Stimulated activated CD4-positive, alpha-beta T cell treated with anti-CD3 and anti-CD28 coated beads, Interleukin-2, amount 100 ng/mL, for 48 hours (primary cell): ENCODE measurements at places on chromosomes 16 and 17.
A peak's percentile ranks its signal among the peaks of the same experiment; 100 is the strongest.

DNA sequence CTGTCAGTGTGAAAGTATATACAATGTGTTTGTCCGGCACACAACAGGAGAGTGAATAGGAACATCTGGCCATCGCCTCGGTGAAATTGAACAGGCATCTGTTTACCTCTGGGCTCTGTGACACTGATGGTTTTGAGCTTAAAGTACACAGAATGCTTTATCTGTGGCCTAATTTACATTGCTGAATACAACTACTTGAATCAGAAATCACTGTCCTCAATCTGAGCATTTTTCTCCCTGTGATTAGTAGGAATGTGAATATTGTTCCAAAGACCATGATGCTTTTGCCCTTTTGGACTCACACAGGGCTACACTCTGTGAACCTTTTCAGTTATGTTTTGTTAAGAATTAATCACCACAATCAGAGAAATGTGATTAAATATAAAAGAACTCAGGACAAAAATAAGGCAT, 323.0 kb upstream of the TBX2 start:
- DNase-seq = no peak

- DNase-seq = peak; percentile 70
Observed at GRCh38 chr17:49851387-49852291, 3.8 kb upstream of the TAC4 start.

DNA sequence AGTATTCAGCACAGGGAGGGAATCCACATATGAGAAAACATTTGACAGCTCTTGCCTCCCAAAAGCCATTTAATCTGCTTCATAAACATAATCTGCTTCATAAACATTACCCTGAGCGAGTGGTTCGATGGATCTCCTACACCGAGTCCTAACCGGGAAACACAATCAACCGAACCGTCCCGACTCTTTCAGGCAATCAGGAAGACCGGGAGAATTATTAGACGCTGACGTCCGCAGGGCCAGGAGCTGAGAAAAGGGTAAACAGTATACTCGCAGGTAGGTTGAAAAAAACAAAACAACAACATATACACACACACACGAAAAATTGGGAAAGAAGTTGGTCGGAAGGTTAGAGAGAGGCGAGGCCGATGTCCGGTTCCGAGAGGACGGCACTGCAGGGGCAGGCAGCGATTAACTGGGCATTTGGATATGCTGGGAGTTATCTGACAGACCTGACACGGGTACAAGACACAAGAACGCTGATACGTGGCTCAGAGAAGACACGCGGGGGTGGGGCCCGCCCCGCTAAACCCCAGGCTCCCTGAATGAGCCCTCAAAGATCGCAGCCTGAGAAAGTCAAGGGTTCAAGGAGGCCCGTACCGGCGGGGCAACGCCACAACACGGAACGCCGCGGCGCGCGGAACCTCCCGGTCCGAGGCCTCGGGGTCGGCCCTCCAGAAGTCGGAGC, 585 bp downstream of the AP1G1 start:
- no peak for DNase-seq

DNA sequence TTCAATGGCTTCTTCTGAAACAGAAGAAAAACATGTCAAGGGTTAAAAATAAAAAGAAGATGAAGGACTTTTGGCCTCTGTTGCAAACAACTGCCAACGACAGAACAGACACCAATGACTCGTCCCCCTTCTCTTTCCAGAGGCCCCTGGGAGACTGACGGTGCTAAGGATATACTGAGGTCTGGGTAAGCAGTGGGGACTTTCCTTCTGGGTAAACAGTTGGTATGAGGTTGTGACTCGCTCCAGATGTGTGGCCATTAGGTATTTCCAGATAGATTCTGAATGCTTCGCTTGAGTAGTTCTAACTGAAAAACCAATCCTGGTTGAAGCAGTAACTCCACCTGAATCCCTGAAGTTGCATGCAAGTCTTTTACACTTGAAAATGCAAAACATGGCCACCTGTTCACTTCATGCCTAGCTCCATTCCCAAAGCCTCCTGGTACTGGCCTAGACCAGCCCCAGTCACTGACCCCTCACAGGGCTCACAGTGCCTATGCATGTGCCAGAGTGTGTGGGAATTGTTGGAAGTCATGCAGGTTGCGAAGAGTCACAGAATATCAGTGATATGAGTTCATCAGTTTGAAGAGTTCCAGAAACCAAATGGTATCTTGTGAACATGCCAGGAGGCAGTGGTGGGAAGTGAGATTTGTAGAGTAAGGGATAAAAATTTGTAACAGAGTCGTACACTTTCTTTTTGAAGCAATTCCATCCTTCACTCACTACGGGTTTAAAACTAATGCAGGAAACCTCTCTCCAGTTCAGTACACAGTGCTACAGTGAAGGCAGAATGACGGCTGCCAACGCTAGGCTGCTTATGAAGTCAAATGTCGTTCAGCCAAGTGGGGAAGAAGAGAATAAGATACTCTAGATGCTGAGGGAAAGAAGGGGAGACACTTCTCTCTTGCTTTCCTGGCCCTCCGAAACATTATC, 217.8 kb downstream of the ZFHX3 start:
- DNase-seq = no peak

DNA sequence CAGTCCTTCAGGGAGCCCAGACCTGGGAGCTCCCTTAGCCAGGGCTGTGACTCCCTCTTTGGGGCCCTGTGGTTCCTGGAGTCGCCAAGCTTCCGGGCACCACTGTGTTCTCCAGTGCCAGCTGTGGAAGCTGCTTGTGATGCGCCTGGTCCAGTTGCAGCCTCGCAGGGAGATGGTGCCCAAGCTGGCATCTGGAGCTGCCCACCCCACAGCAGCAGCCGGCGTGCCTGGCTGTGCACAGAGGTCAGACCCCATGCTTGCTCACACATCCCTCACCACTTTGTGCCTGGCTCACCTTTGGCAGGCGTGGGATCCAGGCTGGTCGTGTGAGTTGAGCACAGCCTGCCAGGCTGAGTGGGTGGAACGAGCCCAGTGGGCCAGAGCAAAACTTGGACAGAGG, 18.2 kb downstream of the RHOT1 start:
- DNase-seq = no peak

DNA sequence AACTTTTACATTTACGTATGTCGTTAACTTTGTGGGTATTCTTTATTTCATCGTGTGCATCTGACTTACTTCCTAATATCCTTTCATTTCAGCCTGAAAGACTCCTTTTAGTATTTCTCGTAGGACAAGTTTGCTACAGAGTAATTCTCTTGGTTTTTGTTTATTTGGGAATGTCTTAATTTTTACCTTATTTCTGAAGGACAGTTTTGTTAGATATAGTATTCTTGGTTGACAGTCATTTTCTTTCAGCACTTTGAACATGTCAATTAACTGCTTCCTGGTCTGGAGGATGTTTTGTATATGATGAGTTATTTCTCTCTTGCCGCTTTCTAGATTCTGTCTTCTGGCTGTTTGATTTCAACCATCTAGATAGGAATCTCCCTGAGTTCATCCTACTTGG, 109.2 kb upstream of the NACA2 start:
- no peak for DNase-seq

DNA sequence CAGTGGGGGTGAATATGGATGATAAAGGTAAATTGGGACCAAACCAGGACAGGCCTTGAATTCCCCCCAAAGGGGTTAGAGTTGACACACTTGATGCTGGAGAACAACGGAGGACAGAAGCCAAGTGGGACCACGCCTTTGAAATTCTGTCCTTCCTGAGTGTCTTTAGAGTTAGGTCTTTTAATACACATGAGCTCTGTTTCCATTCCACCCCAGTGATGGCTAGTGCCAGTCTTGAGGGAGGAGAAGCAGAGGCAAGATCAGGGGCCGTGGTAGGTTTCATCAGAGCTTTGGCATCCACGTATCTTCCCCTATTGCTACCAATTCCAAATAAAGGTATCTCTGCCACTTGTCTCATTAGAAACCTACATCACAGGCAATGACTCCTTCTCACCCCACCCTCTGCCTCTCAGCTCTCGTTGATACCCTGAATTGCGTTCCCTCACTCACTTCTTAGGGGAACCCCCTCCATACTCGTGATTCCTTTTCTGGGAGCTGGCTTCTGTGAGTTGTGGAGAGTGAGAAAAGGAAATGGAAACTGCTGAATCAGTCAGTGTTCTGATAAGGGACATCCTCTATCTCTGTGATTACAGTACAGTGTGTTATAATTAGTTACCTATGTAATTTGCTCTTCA, 2.4 kb upstream of the CCL3L1 start:
- no peak for DNase-seq

DNA sequence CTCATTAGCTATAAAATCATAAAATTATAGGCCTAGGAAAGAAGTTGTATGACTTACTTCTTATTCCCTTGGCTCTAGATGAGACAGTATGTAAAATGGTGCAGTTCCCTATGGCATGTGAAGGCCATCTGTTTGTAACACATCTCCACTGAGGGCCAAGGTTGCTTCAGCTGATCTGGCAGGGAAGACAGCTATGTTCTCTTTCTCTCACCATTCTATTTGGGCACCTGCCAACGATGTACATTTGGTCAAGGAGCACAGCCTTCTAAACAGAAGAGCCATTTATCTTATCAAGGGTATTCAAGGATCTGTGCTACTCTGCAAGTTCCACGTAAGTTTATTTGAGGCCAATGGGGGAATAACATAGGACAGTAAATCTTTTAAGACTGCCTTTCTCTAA, 129.8 kb upstream of the TOM1L1 start:
- no peak for DNase-seq

DNA sequence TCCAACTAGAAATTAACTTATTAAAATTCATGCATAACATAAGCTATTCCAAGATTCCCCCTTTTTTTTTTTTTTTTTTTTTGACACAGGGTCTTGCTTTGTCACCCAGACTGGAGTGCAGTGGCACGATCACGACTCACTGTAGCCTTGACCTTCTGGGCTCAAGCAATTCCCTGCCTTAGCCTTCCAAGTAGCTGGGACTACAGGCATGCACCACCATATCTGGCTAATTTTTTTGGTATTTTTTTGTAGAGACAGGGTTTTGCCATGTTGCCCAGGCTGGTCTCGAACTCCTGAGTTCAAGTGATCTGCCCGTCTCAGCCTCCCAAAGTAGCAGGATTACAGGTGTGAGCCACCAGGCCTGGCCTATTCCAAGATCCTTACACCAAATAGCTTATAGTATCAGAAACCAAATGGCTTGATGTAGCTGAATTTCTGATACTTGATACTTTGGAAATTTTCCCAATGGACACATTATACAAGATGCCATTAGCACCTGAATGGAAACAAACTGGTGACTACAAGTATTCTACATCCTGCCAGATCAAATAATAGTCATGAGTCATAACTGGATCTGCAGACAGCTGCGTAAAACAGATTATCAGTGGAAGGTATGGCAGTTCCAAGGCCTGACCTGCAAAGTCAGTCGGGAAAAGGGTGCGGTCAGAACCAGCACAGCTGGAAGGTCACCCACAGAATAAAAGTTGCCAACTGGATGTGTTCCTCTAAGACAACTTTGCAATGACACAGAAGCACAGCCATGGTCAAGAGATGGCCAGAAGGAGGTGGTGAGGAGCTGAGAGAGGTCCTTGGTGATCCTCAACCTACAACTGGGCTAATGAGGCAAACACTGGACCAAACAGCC, 14.5 kb downstream of the TUBG1 start:
- DNase-seq = no peak

DNA sequence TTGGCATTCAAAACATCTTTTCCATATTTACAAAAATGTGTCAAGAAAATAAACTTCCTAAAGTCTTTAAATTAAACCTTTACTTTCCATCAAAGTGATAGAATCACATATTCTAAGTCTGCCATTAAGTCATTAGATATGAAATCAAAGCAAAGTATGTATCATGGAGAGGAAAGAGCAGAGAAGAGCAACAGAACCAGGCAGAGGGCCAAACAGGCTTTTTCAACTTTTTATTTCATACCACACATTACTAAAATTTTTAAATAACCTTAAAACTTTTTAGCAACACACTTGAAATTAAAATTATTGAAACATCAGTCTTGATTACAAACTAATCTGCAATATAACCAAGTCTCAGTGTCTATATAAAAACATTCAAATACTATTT, 13.8 kb downstream of the SIAH1 start:
- DNase-seq = no peak

- DNase-seq = peak; percentile 54
Observed at GRCh38 chr17:75587675-75588595, at the start of gene MYO15B. MYO15B (plus strand) TSS chr17:75587800; CDS start chr17:75588058, 258 bp downstream.

GRCh38 chr16:56870276-56870888, 5.4 kb downstream of the SLC12A3 start:
- no peak for DNase-seq

DNA sequence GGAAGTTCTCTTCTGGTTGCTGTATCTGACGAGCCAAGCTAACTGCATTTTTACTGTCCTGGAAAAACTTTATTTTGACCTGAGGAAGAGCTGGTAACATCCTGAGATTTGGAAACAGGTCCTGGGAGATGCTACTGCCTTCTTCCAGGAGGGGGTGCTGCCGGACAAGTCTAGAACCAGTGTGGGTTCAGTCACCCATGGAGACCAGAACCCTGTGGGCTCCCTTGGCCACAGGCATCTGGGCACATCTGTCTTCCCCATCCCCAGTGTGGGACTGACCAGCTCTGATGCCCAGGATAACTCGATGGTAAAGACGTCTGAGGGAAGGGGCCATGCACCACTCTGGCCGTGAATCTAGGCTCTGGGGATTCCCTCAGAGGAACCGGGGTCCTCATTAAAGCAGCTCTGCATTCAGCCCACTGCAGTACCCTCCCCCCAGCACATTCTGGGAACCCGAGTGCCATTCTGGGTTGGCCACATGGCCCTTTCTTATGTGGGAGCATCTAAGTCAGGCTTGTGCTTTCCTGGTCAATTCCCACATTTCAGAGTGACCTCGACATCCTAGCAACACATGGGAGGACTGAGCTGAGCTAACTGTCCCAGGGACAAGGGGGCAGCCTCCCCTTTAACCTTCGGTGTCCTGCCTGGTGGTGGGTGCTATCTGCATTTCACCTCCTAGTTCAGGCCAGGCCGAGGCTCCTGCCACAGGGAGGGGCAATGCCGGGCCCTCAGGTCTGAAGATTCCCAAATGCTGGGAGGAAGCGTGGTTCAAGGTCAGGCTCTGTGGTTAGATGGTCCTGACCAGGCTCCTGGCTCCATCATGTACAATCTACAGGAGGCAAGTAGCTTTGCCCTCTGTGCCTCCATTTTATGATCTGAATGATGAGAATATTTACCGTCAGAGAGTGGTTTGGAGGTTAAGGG, 6.4 kb downstream of the C16orf86 start:
- DNase-seq = peak; percentile 38

- DNase-seq = no peak
Observed at GRCh38 chr16:11501632-11502031, 85.1 kb downstream of the LITAF start.

GRCh38 chr17:68955181-68955841, at the start of gene ABCA8:
ABCA8 (minus strand) TSS chr17:68955392; CDS start chr17:68942034, 13,358 bp downstream.
- no peak for DNase-seq

DNA sequence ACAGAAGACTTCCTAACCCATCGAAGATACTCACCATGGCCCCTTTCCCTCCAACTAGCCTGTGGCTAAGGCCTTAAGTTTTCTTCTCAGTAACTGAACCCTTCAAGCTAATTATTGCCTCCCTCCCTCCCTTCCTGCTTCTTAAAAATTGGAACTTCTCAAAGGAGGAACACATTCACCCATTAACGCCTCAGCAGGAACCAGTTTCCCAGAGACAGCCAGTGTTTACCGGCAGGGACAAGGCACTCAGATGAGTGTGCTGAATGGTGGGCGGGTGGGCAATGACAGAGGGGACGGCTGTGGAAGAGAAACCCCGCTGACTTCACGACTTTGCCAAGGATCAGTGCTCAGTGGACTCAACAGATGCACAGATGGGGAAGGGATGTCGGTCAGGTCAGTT, 20.3 kb downstream of the PITPNA start:
- DNase-seq = no peak
